Erythroblast (primary cell): ENCODE measurements at places on chromosomes 5 and 9.

- no peak for DNase-seq
Measured at GRCh38 chr5:23112237-23112636, 259.1 kb upstream of the CDH12 start.

DNA sequence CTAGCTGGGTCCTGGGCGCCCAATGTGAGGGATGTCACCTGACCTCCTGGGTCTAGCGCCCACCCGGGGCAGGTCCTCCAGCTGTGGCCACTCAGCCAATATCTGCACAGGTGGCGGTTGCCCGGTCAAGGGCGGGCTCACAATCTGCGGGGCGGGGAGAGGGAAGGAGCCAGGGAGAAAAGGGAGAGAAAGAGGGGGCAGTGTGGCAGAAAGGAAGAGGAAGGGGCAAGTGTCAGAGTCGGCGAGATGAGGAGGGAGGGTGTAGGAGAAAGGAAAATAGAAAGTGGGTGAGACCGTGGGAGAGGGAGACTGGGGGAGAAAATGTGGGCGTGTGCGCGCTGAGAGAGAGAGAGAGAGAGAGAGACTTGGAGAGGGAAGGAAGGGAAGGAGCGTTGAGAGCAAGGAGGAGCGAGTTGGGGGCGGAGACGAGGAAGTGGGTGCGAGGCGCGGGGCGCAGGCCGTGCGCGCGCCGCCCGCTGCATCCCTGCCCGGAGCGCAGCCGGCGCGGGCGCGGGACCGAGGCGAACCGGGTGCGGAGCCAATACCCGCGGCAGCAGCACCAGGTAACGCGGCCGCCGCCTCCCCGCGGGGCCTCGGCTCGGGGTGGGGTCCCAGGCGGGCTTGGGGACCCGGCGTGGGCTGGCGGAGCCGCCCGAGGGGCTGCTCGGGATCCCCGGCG lies at the start of gene HRH2:
Gene HRH2, plus strand, starts transcription at position 479 of the 679 bp plus-strand sequence. CDS start 25,163 bp downstream, outside the sequence.
- no peak for DNase-seq

DNA sequence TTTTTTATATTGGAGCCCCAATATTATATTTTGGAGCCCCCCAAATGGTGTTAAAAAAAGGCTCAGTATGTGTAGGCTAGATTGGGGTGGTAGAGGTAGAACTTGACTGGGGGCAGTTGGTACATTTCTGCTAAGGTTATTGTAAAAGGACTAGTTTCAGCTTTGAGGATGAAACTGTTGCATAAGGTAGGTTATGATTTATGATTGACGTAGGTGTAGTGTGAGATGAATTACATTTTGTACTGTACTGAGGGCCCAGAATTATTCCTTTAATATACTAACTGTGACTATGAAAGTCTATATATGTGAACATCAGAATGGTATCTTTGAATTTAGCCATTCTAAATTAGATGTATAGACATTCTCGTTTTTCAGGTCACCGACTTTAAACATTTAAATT lies 3.6 kb downstream of the RIC1 start:
- no peak for DNase-seq

DNA sequence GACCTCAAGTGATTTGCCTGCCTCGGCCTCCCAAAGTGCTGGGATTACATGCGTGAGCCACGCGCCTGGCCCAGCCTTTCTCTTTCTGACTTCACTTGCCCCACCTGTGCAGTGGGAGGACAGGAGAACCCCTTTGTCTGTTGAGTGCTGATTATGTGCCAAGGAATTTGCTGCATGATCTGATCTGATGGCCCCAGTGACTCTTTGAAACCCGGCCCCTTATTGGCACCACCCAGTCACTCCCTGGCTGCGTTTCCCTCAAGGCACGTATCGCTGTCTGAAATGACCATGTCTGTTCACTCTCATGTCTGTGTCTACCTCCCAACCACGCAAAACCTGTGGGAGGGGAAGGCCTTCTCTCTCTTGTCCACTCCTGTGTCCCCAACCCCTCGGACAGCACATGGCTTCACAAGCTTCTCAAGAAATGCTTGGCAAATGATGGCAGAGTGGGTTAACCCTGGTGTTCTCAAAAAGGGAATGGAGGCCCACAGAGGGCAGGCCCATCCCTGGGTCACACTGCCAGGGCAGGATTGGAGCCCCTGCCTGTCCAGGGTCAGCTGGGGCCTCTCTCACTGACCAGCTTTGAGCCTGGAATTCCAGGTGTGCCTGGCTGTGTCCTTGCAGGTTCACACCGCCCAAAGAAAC lies 21.9 kb downstream of the NEK6 start:
- peak; percentile 59 for DNase-seq

- DNase-seq = no peak
Measured at GRCh38 chr5:169146158-169146557, 154.8 kb downstream of the SLIT3 start.

DNA sequence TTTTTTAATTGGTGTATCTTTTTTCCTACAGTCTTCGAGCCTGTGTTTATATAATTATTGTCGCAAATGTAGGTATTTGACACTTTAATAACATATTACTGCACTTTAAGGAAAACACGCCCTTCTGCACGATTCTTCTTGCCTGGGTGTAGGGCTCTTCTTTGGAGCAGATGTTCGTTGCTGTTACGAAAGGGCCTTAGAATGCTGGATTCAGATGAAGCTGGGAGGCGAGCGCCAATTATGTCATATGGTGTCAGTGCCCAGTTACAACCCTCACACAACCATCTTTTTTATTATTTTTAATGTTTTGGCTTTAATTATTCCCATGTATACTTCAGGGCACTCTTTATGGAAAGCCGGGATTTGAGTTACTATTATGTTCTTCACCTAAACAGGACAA lies 553.0 kb downstream of the EBF1 start:
- no peak for DNase-seq

- no peak for DNase-seq
Measured at GRCh38 chr9:125549891-125550885, 156.8 kb downstream of the MAPKAP1 start.

GRCh38 chr5:164188733-164189148 lies 683.3 kb downstream of the MAT2B start:
- DNase-seq = no peak

GRCh38 chr9:136493567-136493971 lies 10.7 kb upstream of the SEC16A start:
- DNase-seq = no peak

DNA sequence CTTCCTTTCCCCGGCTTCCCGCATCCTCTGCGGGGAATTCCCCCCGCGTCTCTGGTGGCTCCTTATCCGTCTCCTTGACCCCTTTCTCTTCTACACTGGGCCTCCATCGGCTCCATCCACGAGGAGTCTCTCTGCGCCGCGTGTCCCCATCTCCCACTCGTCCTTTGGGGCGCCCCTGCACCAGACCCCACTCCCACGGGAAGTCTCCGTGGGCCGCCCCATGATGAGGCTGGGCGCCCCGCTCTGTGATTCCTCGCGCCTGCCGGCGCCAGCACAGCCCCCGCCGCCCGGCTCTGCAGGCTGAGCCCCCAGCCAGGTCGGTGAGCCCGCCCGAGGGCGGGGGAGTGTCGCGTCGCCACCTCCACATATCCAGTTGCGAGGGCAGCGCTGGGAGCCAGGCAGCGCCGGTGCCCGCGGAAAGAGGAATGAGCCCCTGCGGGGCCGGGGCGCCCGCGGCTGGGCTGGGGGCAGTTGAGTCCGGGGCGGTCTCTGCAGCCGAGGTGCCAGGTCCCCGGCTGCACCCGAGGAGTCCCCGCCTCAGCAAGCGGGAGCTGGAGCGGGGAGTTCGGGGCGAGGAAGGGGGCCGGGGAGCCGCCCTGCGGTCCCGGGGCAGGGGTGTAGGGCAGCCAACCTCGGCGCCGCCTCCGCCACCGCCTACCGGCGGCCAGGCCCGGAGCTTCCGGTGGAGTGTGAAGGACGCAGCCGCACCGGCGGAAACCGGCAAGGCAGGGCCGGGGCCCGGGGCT lies 2.1 kb upstream of the TRAF1 start:
- peak; percentile 53 for DNase-seq

- peak; percentile 23 for DNase-seq
Measured at GRCh38 chr5:180668835-180669596, 19.6 kb upstream of the FLT4 start.
